Smooth muscle cell of the umbilical artery (primary cell): ENCODE measurements at places on chromosomes 16 and 17. TPM values are rescaled to one million over a fixed set of nuclear protein-coding genes. Genes with fewer than 3 reads are reported as not detected.

The NTN1 gene
- 0.37 and 0.59 TPM in 2 replicates for total RNA-seq

The MYH11 gene
- total RNA-seq, result under 0.01 TPM in 2 replicates

The MRPL27 gene
- total RNA-seq, result 26.2 and 56.7 TPM in 2 replicates

The MT1M gene
- not detected in 2 replicates for total RNA-seq

The SGCA gene
- 1.5 and 2.1 TPM in 2 replicates for total RNA-seq
